ENCODE measurements at places on chromosomes 2 and 18.

GRCh38 chr2:234450431-234451124 is 46.3 kb downstream of the ARL4C start:
- DNase-seq, result no peak

DNA sequence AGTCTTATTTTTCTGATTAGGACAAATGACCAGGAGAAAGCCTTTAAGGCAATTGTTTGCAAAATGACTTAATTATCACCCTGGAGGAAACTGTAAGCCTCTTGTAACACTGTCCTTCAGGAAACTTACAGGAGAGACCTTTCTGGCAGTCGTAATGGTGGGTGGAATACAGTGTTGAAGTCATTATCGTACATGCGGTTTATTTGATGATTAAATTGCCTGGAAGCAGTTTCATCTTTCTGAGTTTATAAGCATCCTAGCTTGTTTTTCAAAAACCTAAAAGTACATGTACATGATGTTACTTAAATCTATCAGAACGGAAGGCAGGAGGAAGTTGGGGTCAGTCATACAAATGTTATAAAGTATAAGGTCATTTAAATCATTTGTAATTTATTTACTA is 86.2 kb upstream of the RAB27B start:
- no peak for DNase-seq

DNA sequence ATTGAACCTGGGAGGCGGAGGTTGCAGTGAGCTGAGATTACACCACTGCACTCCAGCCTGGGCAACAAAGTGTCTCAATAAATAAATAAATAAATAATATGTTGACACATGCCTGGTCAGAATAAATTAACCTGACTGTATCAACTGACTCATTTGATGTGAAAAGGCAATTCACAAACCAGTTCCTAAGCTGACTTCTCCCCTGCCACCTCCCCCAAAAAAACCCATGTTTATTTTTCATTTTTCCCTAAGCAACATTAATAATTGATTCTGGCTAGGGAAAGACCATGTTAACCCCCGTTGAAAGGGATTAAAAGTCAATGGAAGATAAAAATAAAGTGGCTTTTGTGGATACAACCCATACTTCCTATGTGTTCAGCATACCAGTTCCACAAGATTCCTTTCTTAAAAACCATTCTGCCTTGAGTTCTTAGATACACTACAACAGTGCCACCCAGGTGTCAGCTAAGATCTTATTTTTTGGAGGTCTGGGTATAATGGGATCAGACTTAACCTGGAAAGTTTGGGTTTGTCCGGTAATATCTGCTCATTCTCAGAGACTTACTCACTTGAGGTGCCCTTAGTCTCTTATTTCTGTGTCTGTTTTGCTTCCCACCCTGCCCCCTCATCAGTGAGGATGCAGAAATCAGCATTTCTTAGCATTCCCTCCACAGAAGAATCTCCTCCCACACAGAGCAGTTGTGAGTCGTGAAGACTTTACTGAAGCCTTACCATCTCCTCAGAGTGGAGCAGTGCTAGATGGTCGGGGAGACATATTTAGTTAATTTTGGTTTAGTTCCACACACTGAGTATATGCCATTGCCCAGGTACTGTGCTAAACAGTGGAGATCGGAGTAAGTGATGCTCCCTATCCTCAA is 10.1 kb upstream of the MCFD2 start:
- DNase-seq, result no peak

- DNase-seq, result no peak
These were observed 83.2 kb downstream of the ITGA4 start for GRCh38 chr2:181540421-181540820.

GRCh38 chr2:216796115-216796840 is 63.6 kb downstream of the TNP1 start:
- DNase-seq, result no peak

- DNase-seq, result no peak
These were observed 56.0 kb downstream of the EN1 start for GRCh38 chr2:118791483-118791882.

DNA sequence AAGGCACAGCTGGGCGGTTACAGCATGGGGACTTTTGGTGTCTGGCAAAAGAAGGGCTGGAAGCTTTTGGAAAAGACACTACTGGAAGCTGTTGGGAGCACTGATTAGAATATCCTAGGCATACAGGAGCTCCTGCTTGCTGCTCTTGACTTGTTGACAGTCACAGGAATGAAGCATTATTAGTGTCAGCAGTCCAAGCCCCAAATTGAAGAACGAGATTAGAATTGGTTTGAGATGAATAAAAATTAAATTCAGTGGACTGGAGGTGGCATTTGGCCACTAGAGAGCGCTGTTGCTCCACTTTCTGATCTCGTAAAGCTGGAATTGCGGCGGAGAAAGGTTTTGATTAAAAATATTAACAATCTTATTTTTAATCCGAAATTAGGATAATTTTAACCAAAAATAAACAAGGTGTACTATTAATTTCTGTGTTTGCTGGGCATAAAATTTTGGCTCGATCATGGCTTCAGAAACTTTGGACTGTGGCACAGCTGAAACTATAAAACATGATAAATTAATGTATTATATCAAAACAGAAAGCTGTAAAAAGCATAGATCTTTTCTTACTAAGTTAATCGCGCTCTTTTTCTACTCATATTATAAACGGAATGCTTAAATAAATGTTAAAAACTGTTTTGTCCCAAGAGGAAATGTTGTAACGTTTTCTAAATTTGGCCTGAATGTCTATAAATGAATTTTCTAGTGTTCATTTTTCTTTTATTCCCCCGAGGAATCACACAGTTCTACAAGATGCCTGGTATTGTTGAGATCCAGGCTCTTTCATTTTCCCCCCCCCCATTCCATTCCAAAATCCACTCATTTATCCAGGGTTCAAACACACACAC is 2.4 kb upstream of the HOXD8 start:
- DNase-seq, result no peak

DNA sequence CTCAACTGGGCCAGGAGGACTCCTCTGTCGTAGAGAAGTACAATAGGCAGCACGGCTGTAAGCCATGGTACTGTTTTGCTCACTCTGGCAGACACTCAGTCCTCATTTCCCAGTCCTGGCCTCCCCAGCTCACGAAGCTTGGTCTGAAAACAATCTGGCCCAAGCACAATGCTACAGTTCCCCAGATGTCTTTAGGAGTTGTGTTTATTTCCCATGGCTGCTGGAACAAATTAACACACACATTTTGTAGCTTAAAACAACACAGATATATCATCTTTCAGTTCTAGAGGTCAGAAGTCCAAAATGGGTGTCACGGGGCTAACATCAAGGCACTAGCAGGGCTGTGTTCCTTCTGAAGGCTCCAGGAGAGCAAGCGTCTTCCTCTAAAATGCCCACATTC is 13.0 kb downstream of the FABP1 start:
- DNase-seq, result no peak

GRCh38 chr2:8563814-8564474 is 117.9 kb upstream of the ID2 start:
- no peak for DNase-seq

DNA sequence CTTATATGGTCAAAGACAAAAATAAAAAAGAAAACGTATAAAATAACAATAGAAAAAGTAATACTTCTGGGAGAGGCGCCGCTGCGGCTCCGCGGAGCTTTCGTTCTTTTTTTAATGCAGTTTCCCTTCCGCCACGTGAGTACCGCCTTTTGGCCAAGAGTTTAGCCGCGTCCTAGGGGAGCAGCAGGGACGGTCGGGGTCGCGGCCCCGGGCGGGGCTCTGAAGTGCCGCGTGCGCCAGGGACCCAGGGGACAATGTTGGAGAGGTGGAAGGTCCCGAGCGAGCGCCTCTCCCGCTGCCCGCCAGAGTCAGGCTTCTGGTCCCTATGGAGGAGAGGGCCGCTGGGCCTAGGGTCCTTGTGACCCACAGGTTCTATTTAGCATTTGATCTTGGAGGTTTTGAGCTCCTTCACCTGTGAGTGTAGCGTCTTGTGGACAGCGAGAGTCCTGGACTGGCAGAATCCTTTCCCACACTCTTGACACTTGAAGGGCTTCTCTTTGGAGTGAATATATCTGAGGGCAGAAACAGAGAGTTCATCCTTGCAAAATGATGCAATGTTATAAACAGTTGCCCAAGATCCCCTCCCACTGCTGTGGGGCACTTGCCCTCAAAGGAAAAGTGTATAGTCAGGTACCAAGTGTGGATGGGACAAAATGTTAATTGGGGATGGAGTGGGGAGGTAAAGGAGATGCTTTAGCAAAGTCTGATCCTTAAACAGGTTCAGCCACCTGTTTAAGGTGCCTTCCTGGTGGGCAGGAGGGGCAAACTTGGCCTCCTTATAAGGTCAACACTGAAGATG is 6.3 kb downstream of the OSR1 start:
- peak; percentile 81 for DNase-seq

- no peak for DNase-seq
These were observed 234.0 kb downstream of the NR4A2 start for GRCh38 chr2:156098506-156098905.

GRCh38 chr2:233133239-233133638 is 73.1 kb downstream of the INPP5D start:
- DNase-seq, result no peak

DNA sequence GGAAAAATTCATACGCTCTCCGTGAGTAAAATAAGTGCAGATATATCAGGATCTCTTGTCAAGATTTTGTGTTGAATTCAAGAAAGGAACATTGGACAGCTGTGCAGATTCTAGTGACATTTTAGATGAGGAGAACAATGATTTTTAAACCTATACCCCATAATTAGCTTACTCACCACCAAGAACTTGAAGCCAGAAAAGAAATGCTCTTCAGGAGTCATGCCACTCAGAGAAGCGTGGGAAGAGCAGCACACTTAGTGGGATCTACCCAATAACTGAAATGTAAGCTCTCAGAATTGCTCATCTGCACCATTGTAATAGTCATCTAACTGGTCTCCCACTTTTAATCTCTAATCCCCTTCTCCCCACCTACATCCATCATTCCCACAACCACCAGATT is 9.2 kb upstream of the ERMN start:
- no peak for DNase-seq

GRCh38 chr2:177231270-177231669 is 18.7 kb downstream of the HNRNPA3 start:
- no peak for DNase-seq

DNA sequence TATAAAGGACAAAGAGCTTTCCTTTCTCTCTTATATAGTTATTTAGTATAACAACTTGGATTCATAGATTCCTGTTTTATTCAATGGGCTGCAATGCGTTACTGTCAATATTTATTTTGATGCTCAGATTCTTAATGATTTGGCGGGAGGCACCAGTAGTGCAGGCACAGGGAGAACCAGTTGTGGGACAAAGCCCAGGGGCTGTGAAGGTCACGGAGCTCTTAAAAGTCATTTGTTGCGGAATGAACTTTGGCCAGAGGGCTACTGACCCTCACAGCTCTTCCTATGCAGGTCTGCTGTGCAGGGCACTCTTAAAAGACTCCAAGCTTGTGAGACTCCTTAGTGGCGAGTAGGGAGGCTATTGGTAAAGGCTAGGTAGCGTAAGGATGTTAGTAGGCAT is 34.0 kb downstream of the BCL2L11 start:
- no peak for DNase-seq

DNA sequence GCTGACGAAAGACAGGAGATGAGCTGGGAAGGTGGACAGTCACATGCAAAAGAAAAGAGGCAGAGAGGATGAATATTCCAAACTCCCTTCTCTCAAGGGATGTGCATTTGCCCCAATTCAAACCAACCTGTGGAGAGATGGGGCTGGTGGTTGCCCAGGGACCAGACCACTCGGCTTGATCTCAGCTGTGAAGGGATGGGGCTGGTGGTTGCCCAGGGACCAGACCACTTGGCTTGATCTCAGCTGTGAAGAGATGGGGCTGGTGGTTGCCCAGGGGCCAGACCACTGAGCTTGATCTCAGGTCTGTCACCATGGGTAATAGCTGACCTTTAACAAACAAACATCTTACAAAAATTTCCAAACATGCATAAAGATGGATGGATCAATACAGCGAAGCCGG is 42.5 kb upstream of the SALL3 start:
- DNase-seq, result no peak

- DNase-seq, result no peak
These were observed 488.4 kb downstream of the ADCYAP1 start for GRCh38 chr18:1392865-1393734.

DNA sequence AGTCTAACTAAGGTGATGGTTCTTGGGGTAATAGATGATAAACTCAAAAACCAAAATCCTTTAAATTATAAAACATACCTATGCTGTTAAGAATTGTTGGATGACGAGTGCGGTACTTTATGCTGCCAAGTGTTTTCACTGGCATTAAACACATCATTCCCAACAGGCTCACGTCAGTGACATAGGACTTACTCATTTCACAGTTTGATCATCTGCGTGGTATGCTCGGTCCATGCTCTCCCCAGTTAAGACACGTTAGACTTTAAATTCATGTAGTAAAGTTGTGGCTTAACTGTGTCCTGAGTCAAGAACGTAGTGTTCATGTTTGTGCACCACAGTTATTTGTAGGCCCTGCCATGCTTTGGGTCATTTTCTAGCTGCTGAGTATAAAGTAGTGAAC is 125.6 kb upstream of the MYT1L start:
- no peak for DNase-seq

- DNase-seq, result no peak
These were observed 21.9 kb upstream of the MGAT5 start for GRCh38 chr2:134231965-134232340.

GRCh38 chr2:17362956-17363355 is 155.3 kb downstream of the RAD51AP2 start:
- DNase-seq, result no peak

DNA sequence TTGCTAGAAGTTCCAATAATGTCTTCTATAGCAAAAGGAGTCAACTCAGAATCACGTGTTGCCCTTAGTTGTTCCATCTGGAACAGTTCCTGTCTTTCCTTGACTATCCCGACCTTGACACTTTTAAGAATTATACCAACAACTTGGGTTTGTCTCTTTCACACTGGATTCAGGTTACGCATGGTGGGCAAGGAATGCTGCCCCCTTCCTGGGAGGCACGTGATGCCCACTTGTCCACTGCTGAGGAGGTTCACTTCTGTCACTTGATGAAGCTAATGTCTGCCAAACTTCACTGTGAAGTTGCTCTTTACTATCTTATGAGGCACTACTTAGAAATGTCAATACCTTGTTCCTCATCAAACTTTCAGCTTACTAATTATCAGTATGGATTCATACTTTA is 5.3 kb downstream of the COX5B start:
- DNase-seq, result no peak

- no peak for DNase-seq
These were observed 118.9 kb downstream of the PXDN start for GRCh38 chr2:1625281-1626001.

DNA sequence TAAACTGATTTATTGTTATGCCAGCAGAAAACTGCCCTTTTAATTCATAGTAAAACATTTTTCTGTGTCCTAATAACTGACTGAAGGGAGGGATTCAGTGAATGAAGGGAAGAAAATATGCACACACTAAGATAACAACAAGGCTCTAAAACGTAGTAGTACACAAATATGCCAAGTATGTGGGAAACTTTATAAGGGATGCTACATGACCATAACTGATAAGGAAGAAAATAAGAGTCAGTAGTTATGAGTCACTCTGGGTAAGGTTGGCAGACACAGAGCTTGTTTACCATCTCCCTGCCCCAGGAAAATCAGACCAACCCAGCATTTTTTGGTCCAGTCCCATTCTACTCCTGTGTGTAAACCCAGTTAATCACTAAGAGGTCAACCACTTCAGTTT is 124.2 kb downstream of the RPRM start:
- no peak for DNase-seq

Measured in osteocyte (in vitro differentiated cells).